ENCODE measurements at places on chromosomes 6 and 20.

- DNase-seq = no peak
Observed at GRCh38 chr6:129108337-129108736, 225.4 kb downstream of the LAMA2 start.

- DNase-seq = no peak
Observed at GRCh38 chr6:105553171-105553570, 150.3 kb upstream of the PREP start.

- no peak for DNase-seq
Observed at GRCh38 chr20:19212469-19212815, at the start of gene SLC24A3. Gene SLC24A3 (plus strand): TSS chr20:19212642.

- no peak for DNase-seq
Observed at GRCh38 chr6:144178323-144178722, 28.0 kb downstream of the STX11 start.

GRCh38 chr6:90907931-90908655 lies 321.2 kb upstream of the MAP3K7 start:
- DNase-seq = no peak

DNA sequence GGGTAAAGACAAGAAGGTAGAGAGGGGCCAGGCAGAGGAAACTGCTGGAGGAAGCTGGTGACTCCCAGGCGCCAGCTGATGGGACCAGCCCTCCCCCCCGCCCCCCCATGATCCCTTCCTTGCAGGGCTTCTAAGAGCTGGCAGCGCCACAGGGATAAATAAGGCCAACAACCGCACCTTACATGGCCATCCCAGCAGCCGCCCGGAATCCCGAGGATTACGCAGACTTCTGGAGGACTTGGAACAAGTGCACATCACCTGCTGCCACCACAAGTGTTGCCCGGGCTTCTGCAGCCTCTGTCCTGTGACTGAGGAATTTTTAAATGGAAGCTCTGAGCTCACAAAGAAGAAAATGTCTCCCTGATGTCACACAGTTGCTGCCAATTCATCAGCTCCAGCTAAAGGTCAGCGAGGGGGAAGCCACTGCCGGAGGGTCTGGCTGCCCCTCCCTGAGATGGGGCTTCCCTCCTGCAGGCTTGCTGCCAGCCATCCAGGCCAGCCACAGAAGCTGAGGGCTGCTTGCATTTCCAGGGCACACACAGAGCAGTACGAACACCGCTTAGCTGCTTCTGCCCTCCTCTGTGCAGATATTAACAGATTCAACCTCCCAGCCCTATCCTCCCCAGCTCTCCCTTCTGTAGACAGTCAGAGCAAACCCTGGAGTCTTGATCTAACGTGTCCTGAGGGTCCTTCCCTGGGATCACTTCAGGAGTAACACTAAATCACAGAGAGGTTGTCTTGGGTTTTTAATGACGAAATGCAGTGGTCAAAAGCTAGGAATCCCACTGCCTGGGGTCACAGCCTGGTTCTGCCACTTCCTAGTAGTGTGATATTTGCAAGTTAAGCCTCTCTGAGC lies 38.6 kb upstream of the PIM1 start:
- DNase-seq = no peak

All from putamen (tissue), 1 donor.